ENCODE measurements at places on chromosomes 11 and 22.

DNA sequence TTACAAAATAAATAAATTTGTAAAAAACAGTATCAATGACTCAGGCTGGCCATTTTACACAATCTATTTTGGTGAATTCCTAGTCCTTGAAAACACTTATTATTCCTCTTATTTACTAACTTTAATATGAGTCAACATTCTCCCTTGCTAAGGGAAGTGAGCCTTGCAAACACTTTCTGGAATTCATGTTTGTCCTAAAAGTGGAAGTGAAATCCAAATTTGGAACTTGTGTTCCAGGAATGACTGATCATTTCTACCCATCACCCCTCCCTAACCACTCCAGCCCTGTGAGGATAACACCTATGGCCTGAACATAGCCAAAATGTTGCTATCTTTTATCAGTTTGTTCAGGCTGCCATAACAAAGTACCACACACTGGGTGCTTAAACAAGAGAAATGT lies 83.1 kb downstream of the OR5AK2 start:
- DNase-seq: no peak

GRCh38 chr11:62645671-62645945 lies 805 bp downstream of the GANAB start:
- DNase-seq: no peak

DNA sequence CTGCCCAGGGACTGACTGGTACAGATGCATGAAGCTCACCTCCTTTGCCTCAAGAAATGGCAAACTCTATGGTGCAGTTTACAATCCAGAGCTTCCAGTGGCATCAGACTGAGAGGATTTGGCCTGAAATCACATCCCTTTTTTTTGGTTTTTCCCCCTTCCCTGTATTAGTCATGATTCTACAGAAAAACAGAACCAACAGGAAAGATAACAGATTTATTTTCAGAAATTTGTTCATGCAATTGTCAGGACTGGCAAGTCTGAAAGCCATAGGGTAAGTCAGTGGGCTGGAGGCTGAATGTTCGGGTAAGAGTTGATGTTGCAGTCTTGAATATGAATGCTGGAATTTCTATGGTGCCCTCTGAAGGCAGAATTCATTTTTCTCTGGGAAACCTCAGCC lies 12.0 kb upstream of the ZDHHC13 start:
- DNase-seq: no peak

DNA sequence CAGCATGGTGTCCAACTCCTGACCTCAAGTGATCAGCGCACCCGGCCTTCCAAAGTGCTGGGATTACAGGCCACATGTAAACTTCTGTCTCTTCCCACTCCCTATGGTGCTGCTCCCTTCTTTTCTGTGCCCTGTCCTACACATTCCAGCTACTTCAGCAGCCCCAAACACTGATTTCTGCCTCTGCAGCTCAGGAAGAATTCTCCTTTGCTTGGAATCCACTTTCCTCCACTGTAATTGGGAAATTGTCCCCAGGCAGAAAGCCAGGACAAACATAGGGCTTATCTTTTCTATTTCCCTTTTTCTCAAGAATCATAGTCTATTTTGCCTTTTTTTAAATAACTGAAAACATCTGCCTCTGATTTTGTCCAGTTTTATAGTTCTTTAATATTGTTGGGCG lies 21.3 kb upstream of the DRG1 start:
- DNase-seq: no peak

DNA sequence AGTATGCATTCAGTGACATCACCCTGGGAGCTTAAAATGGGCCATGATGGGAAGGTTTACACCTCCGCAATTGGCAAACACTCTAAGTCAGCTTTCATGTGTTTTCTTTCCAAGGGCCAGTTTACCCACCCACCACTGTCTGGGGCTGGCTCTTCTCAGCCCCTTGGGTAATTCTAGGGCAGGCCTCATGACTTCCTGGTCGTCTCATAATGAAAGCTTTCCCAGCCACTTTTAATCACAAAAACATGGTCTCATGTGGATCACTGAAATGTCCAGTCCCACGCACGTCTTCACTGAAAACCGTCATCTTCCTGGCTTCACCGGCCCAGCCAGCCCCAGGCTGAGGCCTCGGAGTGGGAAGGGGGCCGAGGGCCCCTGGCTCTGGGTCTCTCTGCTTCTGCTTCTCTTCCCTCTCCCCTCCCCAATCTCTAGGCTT lies 58.5 kb upstream of the ANO1 start:
- DNase-seq: no peak

Measured in NCI-H1930 (cell line).